ENCODE measurements at places on chromosomes 5 and 9. TPM values are rescaled to one million over a fixed set of nuclear protein-coding genes. Genes with fewer than 3 reads are reported as not detected.

Gene PCDHA1
- total RNA-seq, result not detected

Gene FAM78A
- 44.4 TPM for total RNA-seq

Gene LCN1
- not detected for total RNA-seq

GRCh38 chr5:81898403-81898802, 73.4 kb upstream of the ATG10 start:
- no peak for DNase-seq

- DNase-seq, result no peak
Observed at GRCh38 chr5:107807431-107807830, 136.7 kb upstream of the EFNA5 start.

DNA sequence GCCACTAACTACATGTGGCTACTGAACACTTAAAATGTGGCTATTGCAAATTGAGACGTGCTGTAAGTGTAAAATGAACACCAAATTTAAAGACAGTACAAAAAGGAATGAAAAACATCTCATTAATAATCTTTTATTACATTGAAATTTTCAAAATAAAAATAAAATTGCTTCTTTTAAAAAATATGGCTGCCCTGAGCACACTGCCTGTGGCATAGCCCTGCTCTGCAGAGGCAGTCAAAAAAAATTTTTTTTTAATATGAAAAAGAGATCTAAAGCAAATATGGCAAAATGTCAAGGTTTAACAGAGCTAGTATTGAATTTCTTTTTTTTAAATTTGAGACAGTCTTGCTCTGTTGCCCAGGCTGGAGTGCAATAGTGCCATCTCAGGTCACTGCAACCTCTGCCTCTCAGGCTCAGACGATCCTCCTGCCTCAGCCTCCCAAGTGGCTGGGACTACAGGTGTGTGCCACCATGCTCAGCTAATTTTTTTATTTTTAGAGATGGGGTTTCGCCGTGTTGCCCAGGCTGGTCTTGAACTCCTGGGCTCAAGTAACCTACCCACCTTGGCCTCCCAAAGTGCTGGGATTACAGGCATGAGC, 25.6 kb downstream of the CARNMT1 start:
- DNase-seq, result no peak

Gene ZNF782
- total RNA-seq, result 4.2 TPM

- no peak for DNase-seq
Observed at GRCh38 chr5:54959673-54960418, 25.5 kb downstream of the ESM1 start.

DNA sequence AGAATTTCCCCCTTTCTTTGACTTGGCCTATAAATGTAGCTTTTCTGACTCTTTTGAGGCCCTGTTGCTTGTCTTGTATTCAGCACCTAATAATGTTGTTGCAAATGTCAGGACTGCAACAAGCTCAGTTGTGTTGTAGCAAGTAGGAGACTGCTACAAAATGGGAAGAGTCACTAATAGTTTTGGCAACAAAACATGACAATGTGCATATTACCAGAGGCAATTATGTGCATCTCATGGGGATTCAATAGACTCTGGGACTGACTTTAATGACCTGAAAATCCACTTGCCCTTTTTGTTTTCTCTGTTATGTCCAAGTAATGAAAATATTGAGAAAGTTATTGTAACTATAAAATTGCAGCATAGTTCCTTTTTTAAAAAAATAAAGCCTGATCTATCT, 368.4 kb downstream of the OSTF1 start:
- DNase-seq, result no peak

Gene FAM169A
- 8.4 TPM for total RNA-seq

GRCh38 chr9:79610019-79610631, 38.4 kb downstream of the TLE4 start:
- no peak for DNase-seq

Gene TNFSF8
- 72.6 TPM for total RNA-seq

GRCh38 chr5:87605663-87606062, 192.9 kb upstream of the CCNH start:
- DNase-seq, result no peak

Gene TAF11L4
- total RNA-seq, result not detected

GRCh38 chr9:109975574-109976295, 195.7 kb downstream of the PALM2AKAP2 start:
- no peak for DNase-seq

Gene SV2C
- not detected for total RNA-seq

DNA sequence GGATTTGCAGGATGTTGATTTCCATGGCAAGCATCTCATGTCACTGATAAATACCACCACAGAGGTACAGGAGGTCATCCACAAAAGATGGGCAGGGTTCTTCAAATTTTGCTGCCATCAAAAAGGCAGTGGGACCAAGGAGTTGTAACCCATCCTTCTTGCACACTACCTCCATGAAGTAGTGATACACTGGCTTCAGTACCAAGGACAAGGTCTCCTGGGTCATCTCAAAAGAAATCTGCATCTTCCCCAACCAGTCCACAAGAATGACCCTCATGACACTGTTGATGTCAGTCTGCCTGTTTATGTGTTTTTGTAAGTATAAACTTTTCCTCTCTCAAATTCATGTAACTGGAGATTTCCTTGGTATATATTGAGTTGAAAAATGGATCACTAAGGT, 298.2 kb downstream of the CDH9 start:
- no peak for DNase-seq

GRCh38 chr5:141512911-141513626, 24.2 kb downstream of the PCDHGC5 start:
- no peak for DNase-seq

Gene GPR150
- total RNA-seq, result 0.18 TPM
